NCI-H510A treated with DMSO at 0.1 percent for 48 hours (cell line): ENCODE measurements at places on chromosomes 13 and 19.

- no peak for DNase-seq
Observed at GRCh38 chr13:100273552-100273951, 184.7 kb downstream of the PCCA start.

- DNase-seq, result peak; percentile 19
Observed at GRCh38 chr13:19959141-19959830, 759 bp downstream of the ZMYM2 start.

DNA sequence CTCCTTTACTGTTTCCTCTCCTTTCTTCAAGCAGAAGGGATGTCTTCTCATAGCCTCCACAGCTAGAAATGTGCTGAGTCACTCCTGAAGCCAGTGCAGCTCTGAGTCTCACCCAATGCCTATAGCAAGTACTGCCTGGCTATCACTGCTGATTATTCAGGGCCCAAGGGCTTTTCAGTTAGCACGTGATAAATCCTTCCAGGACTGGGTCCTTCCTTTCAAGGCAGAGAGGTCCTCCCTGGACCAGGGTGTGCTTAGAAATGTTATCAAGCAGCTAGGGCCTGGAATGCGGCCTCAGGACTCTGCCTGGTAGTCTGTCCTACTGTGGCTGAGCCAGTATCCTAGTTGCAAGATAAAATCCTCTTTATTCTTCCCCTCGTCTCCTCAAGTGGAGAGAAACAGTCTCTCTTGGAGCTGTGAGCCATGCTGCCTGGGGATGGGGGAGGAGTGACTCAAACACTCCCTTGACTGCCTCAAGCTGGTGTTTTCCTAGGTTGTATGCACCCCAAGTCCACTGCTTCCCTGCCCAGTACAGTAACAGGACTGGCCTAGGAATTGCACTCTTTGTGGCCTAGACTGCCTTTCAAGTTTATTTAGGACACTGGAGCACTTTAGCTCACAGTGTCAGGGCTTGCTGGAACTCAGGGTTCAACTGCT, 198.7 kb upstream of the SERP2 start:
- no peak for DNase-seq

DNA sequence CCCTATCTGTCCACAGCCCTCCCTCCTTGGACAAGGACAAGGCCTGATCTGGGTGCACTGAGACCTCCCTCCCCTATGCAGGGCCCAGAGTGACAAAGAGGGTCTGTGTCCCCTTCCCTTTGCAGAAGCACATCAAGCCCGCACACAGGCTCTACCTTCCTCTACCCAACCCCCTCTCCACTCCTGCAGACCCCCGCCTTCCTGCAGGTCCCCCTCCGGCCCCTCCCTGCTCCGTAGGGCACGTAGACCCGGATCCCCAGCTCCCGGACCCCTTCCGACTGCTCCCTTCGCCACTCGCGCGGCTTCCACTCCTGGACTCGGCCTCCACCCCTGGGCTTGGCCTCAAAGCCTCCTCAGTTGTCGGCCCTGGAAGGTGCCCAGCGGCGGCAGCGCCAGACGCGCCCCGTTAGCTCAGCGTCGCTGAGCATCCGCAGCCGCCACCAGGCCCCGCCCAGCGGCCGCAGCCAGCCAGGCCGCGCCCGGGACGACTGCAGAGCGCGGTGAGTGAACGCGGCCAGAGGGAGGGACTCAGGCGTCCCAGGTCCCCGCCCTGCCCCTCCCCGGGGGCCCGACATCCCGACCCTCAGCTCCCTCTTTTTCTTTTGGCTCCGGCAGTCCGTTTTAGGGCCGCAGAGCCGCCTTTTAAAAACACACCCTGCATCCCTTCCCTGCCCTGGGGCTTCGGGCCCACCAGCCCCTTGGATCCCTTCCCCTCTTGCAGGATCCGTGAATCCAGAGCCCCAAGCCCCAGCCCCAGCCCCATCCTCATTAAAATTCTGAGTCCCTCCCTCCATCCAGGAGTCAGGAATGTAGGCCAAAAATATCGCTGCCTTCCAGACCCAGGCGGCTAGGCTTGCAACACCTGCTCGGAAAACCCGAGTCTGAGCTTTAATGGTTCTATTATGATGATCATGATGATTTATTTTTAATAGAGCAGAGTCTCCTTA, 1.5 kb upstream of the MYADM start:
- no peak for DNase-seq

DNA sequence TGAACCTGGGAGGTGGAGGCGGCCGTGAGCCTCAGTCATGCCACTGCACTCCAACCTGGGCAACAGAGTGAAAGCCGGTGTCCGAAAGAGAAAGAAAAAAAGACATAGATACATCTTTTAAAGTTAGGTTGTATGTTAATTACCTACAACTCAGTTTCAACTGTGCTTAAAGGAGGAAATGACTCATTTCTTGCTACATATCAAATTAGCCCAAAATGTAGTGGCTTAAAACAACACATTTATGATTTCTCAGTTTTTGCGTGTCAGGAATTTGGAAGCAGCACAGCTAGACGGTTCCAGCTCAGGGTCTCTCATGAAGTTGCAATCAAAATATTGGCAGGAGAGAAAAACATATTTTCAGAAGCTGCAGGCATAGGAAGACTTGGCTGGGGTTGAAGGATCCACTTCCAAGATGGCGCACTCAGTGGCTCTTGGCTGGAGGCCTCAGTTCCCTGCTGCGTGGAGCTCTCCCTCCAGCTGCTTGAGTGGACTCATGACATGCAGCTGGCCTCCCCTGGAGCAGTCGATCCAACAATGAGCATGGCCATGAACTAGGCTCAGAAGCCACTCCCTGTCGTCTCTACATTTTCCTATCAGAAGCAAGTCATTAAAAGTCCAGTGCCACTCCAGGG, 7.1 kb downstream of the LDLR start:
- no peak for DNase-seq

DNA sequence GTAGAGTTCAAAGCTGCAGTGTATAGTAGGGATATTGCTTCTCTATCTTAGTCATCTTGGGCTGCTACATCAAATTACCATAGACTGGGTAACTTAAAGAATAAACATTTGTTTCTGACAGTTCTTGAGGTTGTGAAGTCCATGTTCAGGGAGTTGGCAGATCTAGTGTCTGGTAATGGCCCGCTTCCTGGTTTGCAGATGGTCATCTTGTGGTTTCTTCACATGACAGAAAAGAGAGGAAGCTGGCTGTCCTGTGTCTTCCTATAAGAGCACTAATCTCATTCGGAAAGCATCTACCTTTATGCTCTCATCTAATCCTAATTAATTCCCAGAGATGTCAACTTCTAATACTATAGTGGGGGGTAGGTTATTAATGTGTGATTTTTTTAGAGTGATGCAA, 6.2 kb downstream of the ZNF763 start:
- no peak for DNase-seq

GRCh38 chr19:54047616-54048015, 16.1 kb downstream of the VSTM1 start:
- DNase-seq, result no peak

DNA sequence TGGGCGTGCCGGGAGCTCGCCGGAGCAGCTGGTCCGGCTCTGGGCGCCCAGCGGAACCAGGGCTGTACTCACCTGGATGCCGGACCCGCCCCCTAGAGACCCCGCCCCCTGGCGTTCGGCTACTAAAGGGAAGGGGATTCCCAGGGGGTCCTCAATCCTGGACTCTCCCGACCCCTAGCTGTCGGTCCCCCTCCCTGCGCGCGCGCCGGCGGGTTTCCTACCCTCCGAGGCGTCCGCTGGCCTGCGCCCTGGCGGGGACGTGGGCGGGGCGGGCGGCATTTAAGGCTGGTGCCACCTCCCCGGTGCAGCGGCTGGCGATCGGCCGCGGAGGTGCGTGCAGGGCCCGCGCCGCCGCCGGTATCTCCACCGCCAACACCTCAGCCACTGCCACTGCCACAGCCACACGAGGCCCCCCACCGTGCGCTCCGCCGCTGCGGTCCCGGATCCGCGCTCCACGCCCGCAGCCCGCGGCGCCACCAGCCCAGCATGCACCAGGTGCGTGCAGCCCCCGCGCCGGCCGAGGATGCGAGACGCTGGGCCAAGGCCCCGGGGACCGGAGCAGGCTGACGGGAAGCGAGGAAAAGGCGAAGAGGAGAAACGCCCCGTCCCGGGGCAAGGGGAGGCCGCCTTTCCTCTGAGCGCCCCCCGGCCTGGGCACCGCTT, at the start of gene ATP12A:
ATP12A (plus strand) TSS at position 151 of the 663 bp plus-strand sequence; CDS start at position 487, 336 bp downstream.
- peak; percentile 8 for DNase-seq

- no peak for DNase-seq
Observed at GRCh38 chr13:44334751-44335150, 38.9 kb upstream of the SERP2 start.

- no peak for DNase-seq
Observed at GRCh38 chr13:37453246-37453645, 145.3 kb downstream of the POSTN start.

DNA sequence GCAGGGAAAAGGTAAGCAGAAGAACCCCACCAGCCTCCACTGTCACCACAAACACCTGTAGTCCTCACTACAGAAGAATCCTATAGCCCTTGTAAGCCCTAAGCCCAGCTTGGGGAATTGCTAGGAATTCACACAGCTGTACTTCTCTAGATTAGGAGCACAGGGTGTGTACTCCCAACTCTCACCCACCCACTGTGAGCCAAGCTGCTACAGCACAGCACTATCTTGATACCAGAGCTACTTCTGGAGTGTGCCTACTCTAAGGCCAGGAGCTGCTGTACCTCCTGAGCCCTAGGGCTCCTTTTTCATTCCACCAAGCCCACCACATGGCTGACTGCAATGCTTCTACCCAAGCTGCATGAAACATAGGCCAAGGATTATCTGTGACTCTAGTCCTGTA, 122.3 kb upstream of the WASF3 start:
- DNase-seq, result no peak

DNA sequence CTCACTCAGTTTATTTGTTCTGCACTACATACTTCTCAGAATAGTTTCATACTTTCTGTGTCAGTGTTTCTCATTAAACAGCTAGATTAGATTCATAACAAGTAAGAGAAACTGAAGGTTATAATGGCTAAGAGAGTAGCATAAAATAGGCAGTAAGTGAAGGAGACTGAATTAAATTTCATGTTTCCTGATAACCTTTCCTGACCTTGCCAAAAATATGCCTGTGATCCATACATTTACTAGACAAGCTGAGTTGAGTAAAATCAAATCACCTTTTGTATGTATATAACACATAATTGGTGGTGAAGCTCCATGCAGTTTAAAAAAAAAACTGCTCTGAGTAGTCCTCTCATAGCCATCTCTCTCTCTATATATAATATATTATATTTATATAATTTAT, 545.3 kb upstream of the PCDH20 start:
- DNase-seq, result no peak

GRCh38 chr13:40362502-40362901, 303.9 kb downstream of the FOXO1 start:
- no peak for DNase-seq

GRCh38 chr13:86992251-86992650, 678.9 kb upstream of the SLITRK5 start:
- no peak for DNase-seq

DNA sequence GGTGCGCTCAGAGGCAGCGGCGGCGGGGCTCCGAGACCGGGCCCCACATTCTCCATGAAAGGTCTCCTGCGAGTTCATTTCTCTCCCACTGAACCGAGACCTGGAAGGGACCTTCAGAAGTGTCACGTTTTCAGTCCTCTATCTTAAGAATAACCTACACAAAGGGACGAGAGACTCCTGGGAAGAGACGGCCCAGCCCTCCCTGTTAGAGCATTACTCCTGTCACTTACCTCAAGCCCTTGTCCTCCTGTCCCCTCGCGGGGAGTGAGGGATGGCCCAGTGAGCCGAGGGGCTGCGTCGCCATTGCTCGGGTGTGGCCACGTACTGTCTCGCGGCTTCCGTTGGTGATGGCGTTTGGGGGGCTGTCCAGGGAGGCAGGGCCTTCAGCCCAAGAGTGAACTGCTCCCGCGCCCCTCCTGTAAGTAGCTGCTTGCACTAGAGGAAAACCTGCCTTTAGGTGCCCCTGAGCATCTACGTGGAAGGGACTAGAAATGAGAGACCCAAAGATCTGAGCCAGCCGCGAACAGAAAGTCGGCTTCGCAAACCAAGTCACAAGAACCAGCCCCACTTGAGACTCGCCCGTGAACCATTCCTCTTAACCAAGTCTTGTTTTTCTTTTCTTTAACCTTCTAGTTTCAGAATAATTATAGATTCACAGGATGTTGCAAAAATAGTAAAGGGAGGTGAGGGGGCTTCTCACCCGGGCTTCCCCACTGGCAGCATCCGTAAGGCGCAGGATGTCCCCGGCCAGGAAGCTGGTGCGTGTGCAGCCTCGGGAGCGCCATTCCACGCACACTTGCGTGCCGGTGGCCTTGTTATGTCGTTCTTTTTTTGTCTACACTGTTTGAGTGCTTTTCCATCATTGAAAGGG, 21.1 kb upstream of the NDUFS7 start:
- DNase-seq, result no peak

DNA sequence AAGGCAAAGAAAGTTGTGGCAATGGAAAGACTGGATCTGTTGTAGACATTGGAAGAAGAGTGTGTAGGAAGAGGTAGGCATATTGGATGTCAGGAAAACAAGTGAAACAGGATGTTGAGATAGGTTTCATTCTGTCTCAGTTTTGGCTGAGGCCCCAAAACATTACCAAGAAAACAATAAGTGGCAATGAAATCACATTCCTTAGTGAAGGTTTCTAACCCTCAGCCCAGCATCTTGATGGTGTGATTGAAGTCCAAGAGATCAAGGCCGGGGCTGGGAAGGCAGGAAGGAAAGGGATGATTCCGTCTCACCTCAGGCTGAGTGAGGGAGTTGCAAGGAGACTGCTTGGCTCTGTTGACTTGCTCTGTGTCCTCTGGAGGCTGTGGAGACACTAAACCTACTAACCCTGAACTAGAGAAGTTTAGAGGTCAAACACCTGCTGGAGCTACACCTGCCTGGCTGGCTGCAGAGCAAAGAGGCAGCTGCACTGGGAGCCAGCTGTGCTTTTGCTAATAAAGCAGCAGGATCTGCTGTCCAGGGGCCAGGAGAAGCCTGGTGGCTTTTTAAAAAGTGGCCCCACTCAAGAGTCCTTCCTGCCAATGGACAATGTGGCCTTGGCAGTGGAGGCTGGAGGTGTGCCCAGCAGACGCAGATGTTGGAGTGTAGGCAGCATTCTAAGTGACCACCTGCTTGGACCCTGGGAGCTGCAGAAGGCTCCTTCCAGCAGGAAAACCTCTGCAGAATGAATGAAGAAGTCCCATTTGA, 53.6 kb downstream of the DGKH start:
- peak; percentile 6 for DNase-seq
